Activated naive CD4-positive, alpha-beta T cell treated with anti-CD3 and anti-CD28 coated beads, Interleukin-2, amount 50 U/mL, for 72 hours (primary cell): ENCODE measurements at places on chromosomes 2 and 18. TPM values are rescaled to one million over a fixed set of nuclear protein-coding genes. Genes with fewer than 3 reads are reported as not detected.

PAIP2B gene
- 3.7 TPM for total RNA-seq

ASIC4 gene
- total RNA-seq: 0.16 TPM

MC4R gene
- total RNA-seq: not detected

TMEM247 gene
- not detected for total RNA-seq

PCARE gene
- total RNA-seq: not detected

TRPM8 gene
- not detected for total RNA-seq

GLI2 gene
- not detected for total RNA-seq

MYO5B gene
- 0.41 TPM for total RNA-seq

KCNG3 gene
- 0.27 TPM for total RNA-seq

ARHGAP28 gene
- not detected for total RNA-seq

QPCT gene
- total RNA-seq: not detected

LANCL1 gene
- 50.7 TPM for total RNA-seq

NRBP1 gene
- total RNA-seq: 76.0 TPM

VAMP5 gene
- 68.0 TPM for total RNA-seq

LYG1 gene
- total RNA-seq: 1.1 TPM

AGXT gene
- not detected for total RNA-seq

BUB1 gene
- 143 TPM for total RNA-seq

TBR1 gene
- 0.14 TPM for total RNA-seq

GAL3ST2 gene
- 0.16 TPM for total RNA-seq

CD207 gene
- not detected for total RNA-seq

CROCC2 gene
- total RNA-seq: not detected

GREB1L gene
- total RNA-seq: not detected

NOL4 gene
- total RNA-seq: not detected

RFX8 gene
- total RNA-seq: 1.9 TPM

ABCG8 gene
- total RNA-seq: not detected
